Right cardiac atrium (tissue), 5 donors: ENCODE measurements at places on chromosomes 3 and 15. TPM values are rescaled to one million over a fixed set of nuclear protein-coding genes. Genes with fewer than 3 reads are reported as not detected.

DNA sequence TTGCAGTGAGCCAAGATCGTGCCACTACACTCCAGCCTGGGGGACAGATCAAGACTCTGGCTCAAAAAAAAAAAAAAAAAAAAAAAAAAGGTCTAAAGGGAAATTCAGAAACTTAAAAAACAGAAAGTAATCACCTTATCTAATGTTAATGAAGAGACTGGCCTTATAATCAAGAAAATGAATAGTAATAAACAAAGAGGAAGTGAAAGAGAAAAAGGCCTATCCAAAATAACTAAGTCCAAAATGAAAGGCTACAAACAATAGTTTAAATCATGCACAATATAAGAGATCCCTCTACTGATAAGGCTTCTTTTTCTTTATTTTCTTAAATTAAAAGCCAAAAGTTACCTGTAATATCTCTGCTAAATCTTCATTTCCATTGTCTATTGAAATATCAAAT is 37.1 kb upstream of the HDC start:
- no peak for DNase-seq

The SKOR1 gene
- total RNA-seq, result 0.18 TPM

The LRRC49 gene
- total RNA-seq, result 50.5 TPM

DNA sequence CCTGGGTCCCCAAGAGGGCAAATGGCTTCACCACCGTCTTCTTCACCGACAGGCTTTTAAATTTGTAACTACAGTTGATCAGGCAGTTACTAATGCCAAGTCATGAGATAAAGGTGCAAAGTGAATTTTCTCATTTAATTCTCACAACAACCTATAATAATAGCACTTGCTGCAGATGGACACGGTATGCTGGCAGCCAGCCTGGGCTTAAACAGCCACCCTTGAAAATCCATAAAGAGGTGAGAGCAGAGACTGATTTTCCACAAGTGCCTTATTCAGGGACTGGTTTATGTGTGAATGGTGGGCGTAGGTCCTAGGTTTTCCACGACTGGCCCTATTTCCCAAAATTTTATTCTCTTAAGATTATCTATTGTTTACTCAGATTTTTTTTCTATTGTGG is 117.8 kb downstream of the RAB11A start:
- DNase-seq, result no peak

The ALPK3 gene
- total RNA-seq, result 95.2 TPM

DNA sequence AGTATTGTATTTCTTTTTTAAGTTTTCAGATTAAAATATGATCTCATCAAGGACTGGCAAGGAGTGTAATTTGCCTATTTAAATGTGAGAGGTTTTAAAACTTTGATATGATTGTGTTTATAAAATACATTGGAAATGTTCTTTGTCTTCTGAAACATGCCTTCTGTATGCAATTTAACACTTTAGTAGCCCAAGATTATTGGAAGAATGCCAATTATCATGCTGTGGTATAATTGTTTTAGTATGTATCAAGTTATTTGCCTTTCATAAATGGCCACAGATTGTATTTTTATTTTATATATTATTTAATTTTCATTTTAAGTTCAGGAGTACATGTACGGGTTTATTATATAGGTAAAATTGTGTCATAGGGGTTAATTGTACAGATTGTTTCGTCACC is 31.7 kb downstream of the ECT2 start:
- no peak for DNase-seq

The CDHR4 gene
- total RNA-seq, result 0.29 TPM
